ENCODE measurements at places on chromosomes 7 and 10.

DNA sequence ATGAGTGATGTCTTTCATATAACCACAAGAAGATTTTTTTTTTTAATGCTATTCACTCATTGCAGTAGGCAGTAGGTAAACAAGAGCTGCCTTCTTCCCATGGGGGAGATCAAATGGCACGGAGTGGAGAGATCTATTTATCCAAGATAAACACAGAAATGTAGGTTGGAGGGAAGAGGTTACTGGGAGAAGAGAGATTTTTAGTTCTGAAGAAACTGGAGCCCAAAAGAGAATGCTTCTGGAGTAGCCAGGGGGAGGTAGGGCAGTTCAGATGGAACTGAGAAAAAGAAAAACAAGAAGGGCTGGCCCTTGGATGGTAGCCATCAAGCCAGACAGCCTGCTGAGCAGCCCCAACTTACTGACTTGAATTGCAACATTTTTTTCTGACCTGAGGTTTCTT is 270.1 kb upstream of the TPK1 start:
- no peak for DNase-seq

DNA sequence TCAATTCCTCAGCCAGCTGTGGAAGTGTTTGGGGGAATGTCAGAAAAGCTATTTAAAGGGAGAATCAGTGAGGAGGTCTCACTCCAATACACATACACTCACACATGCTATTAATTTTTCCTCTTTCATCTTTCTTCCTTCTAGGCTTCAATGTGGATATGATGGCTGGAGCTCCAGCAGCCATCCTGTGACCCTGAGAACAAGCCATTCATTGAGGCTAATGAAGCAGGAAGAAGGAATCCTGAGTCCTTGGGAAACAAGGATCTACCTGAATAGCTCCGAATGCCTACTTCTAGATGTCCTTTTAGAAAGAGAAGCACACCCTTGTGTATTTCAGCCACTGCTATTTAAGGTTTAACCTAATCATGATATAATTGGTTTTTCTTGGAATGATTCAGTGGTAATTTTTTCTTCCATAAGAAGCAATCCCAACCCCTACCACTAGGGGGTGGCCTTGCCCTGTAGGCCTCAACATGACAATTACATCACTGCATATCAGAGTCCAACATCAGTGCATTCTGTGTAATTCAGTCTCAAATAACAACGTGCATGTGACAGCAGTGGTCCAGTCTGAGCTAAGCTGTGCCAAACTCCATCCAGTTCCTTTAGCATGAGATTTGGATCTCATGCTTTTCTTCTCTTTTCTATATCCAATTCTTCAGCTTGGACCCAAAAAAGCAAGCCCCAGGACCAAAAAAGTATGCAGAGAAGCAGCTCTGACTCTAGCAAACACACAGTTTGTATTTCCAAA is 85.3 kb upstream of the ANKRD1 start:
- peak; percentile 51 for DNase-seq

DNA sequence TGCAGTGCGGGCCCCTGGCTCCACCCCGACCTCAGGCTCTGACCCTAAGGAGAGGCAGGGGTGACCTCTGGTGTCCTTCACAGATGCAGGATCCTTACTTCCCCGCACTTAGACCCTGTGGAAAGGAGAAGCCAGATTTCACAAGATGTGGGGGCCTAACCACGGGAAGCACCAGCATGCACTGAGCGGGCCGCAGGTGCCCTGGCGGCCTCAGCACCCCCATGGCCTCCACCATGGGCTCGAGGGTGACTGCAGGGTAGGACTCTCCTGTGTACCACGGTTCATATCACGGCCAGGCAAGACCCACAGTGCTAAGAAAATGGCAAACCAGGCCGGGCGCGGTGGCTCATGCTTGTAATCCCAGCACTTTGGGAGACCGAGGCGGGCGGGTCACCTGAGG is 410.0 kb upstream of the FOXK1 start:
- DNase-seq, result no peak

GRCh38 chr7:157017603-157018327 is 7.3 kb upstream of the MNX1 start:
- DNase-seq, result no peak

DNA sequence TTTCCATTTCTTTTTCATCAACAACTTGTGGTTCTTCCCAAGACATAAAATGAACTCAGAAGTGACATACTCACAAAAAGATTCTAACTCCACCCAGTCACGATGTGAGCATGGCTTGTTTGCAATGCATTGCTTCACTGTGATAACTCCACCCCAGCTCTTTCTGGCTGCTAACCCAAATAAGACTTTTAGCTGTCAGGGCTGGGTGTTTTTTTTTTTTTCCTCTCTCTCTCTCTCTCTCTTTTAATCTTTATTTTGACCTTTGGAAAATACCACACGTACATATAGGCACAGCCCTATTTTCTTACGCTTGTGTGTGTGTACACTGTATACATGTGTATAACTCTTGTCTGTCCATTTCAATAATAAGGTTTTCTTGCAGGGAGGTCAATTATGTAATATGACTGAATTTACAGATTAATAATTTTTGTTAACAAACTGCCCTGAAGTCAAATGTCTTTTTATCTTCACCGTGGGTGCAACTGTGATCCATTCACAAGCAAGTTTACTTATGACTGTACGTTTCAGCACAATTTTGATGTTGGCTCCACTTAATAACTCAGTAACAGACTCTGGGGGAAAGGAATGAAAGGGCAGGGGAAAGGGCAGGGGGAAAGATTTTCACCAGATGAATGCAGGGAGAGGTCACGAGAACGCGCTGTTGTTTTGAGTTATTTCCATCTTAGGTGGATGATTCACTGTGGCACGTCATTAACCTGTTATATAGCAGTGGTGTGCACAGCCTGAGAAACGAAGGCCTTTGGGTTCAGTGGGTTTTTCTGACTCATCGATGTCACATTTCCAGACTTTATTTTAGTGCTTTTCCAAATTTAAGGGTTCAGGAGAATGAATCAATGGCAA is 49.1 kb downstream of the APBB1IP start:
- DNase-seq, result peak; percentile 44

All from SW480 (cell line).